ENCODE measurements at places on chromosomes 2 and 18.

DNA sequence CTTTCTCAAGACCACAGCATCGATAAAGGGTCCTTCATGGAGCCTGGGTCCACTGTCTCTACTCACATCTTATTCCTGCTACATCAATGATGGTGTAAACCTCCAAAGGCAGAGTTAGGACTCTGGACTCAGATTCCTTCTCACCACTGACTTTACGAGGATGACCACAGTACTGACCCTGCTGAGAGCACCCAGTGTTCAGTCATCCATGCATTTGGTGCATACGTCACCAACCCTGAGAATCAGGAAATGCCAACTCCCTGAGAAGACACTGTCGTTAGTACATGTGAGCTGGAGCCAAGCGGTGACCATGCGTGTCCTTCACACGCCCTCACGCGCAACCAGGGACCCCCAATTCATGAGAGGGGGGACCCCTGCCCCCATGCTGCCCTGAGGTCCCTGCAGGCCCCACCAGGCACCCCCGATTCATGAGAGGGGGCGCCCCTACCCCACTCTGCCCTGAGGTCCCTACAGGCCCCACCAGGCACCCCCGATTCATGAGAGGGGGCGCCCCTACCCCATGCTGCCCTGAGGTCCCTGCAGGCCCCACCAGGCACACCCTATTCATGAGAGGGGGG, 178.4 kb upstream of the TPO start:
- DNase-seq = peak; percentile 81

DNA sequence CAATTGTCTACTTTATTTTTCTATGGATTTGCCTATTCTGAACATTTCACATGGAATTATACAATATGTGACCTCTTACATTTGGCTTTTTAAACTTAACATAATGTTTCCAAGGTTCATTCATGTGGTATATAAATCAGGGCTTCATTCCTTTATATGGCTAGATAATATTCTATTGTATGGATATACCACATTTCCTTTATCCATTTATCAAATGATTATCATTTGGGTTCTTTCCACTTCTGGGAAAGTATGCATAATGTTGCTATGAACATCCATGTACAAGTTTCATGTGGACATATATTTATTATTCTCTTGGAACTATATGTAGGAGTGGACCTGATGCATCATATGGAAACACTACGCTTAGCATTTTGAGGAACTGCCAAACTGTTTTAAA, 99.7 kb upstream of the NCKAP5 start:
- DNase-seq = no peak

DNA sequence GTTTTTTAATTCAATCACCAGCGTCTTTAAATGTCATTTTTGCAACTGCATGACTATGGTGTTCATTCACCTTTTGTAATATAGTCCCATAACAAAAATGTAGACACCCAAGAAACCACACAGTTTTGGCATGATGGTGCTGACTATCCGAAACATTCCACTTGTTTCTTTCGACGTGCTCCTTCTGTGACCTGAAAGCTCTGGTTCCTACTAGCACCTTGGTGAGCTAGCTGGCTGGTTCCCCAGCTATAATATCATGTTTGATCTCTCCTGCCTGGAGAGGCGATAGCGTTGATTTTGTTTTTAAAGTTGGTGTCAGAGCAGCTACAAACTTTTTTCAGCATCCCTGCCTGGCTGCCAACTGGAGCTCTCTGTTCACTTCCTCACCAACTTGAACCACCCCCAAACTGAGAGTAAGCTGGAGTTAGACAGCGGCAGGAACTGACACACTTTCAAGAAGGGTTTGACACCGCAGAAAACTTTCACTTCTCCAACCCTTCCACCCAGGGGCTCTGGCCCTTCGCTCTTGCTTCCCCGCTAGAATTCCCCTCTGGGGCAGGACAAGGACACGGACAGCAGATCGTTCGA, 1.1 kb downstream of the ATAD2B start:
- DNase-seq = peak; percentile 69

GRCh38 chr2:86358957-86359356, 21.5 kb upstream of the REEP1 start:
- no peak for DNase-seq

GRCh38 chr2:209609531-209609930, 162.1 kb upstream of the UNC80 start:
- DNase-seq = no peak

- no peak for DNase-seq
Measured at GRCh38 chr2:185645529-185645928, 93.1 kb upstream of the FSIP2 start.

DNA sequence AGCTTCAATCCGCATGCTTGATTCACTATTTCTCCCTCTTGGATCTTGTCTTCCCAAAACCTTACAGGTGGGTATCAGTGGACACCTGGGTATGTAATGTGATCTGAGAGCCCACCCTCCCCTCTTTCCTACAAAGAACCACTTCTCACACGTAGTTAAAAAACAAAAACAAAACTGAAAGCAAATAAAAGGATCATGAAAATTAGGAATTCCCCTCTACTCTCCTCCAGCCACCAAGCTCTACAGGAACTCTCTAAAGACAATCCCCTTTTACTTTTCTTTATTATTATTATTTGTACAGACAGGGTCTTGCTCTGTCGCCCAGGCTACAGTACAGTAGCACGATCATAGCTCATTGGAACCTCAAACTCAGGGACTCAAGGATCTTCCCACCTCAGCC, 40.8 kb upstream of the MYO1B start:
- no peak for DNase-seq

DNA sequence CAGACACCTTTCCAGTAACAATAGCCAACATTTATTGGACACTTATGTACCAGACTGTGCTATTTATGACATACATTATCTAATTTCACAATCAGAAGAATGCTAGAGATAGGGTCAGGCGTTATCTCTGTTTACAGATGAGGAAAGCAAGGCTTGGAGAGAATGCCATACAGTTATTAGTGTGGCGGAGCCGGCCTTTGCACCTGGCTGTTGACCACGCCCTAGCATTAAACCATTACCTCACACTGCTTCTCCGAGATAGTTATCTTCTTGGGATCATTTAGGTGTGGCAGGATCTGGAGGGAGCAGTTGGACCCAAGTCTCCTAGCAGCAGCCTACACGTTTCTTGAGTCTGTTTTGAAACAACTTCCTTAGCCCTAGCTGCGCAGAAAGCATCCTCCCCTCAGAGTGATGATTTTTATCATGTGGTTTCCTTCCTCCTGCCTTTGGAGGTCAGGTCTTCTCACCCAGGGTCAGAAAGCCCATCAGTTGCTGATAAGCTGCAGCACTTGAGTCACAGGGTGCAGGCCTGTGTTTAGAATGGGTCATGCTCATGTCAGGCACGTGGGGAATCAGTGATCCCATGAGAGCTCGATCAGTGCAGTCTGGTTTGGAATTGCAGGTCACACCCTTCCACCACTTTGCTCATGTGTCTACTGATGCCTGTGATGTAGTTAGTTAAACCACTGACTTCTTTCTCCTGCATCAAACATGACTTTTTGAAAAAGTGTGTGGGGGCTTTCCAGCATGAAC, 118.2 kb downstream of the SPTBN1 start:
- DNase-seq = peak; percentile 58

DNA sequence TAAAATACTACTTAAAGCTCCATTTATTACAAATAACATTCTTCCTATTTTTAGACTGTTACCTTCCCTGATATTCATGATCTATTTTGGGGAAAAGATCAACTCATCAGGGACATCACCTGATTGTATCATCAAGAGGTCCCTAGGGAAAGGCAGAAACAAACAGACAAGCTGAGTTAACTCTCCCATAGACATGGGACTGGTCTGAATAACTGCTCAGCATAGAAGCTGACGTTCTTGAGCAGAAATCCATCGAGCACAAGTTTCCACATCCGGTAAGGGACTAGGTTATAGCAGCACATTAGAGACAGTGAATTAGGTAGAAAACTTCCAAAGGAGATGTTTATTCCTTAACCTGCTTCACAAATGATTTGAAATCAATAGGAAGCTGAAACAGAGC, 1100.4 kb upstream of the SLC39A10 start:
- DNase-seq = no peak

GRCh38 chr2:207467716-207468347, 61.9 kb upstream of the CREB1 start:
- DNase-seq = peak; percentile 84

GRCh38 chr18:76955524-76956170, 133.3 kb downstream of the ZNF236 start:
- DNase-seq = no peak

DNA sequence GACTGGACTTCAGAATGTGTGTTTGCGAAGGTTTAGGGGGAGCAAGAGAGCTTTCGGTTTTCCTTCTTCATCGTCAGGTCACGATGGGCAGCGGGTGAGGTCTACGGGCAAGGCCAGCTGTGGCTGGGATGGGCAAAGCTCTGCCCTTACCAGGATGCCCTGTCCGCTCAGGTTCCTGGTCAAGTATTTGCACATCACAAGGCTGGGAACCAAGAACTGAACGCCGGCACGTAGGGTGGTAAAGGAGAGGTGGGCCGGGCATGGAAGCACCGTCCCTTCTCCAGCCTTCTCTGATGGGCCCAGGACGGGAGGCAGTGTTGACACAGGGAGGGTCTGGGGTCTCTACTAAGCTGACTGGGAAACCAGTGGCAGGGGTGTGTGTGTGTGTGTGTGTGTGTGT, 50.5 kb upstream of the UBE2F start:
- no peak for DNase-seq

GRCh38 chr2:86426271-86426670, 14.9 kb upstream of the KDM3A start:
- no peak for DNase-seq

DNA sequence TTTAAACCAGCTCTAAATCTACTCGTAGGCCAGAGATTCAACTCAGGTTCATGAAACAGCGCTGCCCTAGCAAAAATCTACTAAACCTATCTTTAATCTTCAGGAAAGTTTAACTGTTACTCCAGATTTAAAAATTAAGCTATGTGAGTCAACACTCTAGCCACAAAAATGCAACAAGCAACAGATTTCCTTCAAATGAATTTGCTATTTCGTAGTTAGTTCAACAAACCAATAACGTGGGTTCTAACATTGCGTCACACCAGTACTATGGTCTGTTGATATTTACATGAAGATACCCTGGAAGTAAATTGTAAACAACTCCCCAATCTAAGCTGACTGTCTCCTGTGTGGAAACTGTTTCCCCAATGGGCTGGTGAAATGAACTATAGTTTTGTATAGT, 71.2 kb downstream of the FIGN start:
- peak; percentile 65 for DNase-seq

DNA sequence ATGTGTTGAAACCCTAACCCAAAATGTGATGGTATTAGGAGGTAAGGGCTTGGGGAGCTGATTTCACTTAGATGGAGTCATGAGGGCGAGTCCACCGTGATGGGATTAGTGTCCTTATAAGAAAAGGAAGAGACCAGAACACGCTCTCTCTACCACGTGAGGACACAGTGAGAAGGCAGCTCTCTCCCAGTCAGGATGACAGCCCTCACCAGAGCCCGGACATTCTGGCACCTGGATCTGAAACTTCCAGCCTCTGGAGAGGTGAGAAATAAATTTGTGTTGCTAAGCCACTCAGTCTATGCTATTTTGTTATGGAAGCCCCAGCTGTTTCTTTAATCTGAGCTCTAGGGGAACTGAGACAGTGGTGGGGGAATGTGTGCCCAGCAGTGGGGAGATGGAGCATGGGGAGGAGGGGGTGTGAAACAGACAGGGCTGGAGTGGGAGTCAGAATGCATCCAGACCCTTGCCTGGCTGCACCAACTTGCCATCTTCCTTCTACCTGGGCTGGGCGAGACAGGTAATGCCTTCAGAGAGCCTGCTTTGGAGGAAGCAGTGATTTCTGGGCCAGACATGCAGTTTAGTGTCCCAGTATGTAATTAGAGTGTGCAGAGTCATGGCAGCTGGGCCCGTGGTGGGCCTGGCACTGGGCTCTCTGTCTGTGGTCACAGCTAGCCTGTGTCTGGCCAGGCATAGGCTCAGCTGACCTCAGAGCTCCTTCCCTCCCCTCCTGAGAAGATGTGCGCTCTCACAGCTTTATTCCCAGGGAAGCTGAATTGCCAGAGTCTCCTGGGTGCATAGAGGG, 38.1 kb downstream of the RHOB start:
- DNase-seq = no peak

GRCh38 chr2:183227176-183227575, 102.9 kb downstream of the NUP35 start:
- DNase-seq = no peak

- DNase-seq = no peak
Measured at GRCh38 chr2:218998414-218999002, 5.3 kb upstream of the CRYBA2 start.

DNA sequence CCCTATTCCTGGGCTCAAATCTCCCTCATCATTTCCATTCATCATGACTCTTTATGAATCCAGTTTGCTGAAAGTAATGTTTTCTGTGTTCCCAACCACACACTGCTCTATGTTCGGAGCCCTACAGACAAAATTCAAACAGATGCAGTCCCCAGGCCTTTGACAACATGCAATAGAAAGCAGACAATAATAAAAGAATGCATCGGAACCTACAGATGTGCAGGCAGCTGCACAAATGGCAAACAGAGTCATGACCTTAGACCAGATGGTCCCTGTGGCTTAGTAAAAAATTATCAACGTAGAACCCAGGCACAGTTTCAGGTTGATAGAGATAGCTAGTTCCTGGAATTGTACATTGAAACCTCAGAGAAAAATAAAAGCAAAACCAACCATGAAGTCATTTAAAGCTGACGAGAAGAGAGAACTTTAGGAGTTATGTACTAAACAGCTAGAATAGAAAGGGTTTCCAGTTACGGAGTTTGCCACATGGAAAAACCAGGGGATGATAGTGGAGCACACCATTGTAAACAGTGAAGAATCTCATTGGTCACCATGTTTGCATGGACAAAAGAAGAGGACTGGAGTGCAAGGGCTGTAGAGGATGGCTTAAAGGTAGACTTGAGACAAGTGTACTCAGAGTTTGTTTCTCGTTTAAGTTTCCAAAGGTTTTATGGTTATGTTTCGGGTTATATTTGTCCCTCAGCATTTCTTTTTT, 23.2 kb upstream of the ACVR1 start:
- no peak for DNase-seq

- DNase-seq = no peak
Measured at GRCh38 chr18:31831903-31832302, 71.2 kb upstream of the SLC25A52 start.

GRCh38 chr2:44097322-44097907, 71.3 kb upstream of the PPM1B start:
- no peak for DNase-seq

GRCh38 chr2:191176801-191177438, 26.1 kb upstream of the STAT4 start:
- DNase-seq = no peak

DNA sequence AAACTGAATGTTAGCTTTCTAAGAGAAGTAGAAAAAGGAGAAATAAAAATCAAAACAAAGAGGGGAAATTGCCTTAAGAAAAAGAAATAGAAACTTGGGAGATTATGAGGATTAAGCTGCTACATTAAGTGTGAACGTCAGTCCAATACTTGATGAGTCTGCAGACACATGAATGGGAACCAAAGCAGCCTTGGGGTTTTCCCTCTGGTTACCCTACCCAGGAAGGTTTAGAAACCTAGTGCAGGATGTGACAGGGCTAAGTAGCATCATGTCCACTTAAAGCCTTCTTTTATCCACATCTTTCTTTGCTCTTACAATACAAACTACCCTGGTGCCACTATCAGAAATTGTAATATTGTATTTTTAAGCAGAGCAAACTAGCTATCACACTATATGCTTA, 22.3 kb downstream of the SLC35F5 start:
- no peak for DNase-seq

GRCh38 chr2:14936426-14936825, 303.9 kb downstream of the LRATD1 start:
- DNase-seq = no peak

Data from fibroblast of skin of back (primary cell).